Cerebellar nuclear complex (tissue), 1 donor: ENCODE measurements at places on chromosomes 6 and 20.

GRCh38 chr20:45685896-45686295 lies 15.9 kb upstream of the WFDC11 start:
- DNase-seq: no peak

DNA sequence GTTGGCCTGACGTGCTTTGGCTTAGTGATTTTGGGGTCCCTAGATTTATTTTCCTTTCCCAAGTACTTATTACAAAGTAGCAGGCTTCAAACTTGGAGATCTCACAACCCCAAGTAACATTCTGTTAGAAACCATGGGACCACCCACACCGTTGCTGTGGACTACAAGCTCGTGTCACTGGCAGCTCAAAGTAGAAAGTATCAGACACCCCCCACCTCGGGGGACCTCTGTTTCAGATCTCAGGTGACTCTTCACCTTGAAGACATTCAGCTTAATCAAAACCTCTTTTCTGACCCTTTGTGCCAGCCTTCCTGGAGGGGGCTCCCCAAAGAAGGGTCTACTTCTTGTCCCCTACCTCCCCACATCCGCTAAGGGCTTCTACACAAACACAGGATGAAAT lies 15.7 kb upstream of the MYT1 start:
- no peak for DNase-seq

DNA sequence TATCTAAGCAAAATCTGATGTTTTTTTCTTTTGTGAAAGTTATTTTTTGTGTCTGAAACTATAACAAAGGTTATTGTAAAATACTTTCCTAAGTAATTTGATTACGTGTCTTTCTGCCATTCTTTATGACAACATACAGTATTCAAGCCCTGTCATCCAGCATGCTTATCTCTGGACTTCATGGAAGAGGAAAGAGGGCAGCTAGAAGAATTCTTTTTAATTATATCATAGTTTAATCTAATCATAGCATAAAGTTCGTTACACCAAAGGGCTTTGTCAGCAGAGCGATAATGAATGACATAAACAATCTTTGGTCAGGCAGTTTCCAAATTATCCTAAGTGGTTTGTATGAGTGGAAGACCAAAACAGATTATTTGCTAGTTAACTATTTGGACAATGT lies 3.5 kb downstream of the ENPP3 start:
- no peak for DNase-seq

DNA sequence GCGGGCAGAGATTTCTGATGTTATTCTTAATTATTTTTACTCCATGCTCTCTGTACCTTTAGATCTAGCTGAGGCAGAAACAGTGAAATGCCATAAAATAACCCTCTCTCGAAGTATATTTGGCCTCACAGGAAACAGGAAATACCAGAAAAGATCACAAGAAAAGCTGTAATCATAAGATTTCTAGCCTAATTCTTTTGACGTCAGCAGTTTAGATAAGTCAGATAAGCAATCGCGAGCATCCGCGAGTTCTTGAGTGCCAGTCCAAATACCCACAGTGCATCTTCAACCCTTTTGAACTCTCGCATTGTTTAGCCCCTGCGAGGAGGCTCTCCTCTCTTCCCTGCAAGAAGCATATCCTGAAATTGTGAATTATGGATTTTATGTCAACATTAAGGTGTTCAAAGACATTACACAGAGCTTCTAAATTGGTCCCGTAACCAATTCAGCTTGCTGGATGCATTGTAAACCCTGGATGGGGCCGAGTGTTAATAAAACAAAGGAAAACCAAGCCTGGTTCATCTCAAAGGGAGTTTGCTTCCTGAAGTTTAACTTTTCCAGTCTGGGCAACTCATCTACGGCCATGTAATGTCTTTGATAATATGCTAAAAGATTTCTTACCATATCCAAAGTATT lies 198.9 kb downstream of the MTFR2 start:
- no peak for DNase-seq

DNA sequence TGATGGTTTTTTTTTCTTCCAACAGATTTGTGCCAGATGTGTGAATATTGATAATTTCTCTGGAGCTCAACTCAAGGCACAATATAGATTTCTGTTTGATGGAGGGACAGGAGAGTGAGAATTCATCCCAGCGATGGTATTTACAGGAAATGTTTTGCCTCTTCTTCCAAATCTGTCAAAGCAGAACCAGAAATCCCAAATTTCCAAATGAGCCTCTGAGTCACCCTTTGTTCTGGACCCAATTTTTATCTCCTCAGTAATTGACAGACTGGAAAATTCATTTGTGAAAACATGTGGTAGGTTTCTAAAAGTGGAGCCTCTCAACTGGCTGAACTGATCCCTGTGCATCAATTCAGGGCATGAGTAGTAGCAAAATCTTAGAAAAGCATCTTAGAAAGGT lies 223.2 kb upstream of the TSHZ2 start:
- no peak for DNase-seq

- DNase-seq: no peak
These were observed 589.3 kb downstream of the TFAP2A start for GRCh38 chr6:9825526-9825925.

GRCh38 chr6:151292974-151293687 lies 53.4 kb downstream of the AKAP12 start:
- DNase-seq: no peak

GRCh38 chr6:46315589-46315988 lies 144.8 kb upstream of the ENPP5 start:
- DNase-seq: no peak

DNA sequence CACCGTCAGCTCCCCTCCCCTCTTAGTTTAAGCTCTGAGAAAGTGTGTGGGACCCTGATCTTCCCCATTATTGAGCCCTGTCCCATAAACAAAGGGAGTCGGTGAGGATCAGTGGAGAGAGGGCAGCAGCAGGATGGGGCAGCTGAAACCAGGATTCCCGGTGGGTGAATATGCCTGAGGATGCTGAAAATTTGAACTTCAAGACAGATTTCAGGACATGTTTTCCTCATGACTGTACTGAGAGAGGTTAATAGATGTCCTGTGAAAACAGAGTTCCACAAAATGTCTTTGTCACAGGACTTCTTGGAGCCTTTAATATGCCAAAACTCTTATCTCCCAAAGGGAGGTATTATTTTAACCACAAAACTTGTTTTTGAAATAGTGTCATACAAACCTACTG lies 53.5 kb upstream of the SLC22A16 start:
- DNase-seq: no peak

GRCh38 chr20:14666696-14667095 lies 329.3 kb upstream of the FLRT3 start:
- no peak for DNase-seq

GRCh38 chr6:151399679-151400078 lies 8.3 kb upstream of the ZBTB2 start:
- DNase-seq: no peak

DNA sequence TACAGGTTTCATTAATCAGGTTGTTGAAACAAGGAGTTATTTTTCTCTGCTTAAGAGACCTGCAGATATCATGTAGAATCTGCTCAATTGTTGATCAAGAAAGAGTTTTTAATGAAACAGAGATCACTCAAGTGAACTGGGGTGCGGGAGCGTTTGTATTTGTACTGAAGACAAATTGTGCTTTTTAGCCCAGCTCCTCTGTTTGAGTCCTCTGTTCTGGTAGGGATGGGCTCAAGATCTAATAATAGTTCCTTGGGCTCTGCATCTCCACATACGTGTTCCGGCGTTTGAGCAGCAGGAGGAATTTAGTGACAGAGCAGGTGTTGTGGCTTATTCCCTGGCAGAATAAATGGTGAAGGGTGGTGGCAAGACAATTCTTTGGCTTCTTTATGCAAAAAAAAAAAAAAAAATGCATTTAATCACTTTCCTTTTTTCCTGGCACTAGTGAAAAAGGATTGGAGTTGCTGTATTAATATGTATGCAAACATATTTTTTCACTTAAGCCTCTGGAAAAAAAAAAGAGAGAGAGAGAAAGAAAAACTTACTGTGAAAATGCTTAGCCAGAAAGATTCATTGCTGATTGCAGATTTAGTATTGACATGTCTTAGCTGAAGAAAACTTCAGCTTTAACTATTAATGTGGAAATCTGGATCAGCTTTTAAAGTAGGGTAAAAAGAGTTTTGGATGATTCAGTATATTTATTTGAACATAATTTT lies 4.0 kb downstream of the CITED2 start:
- peak; percentile 20 for DNase-seq

GRCh38 chr6:157223511-157223910 lies 99.8 kb downstream of the TMEM242 start:
- no peak for DNase-seq

DNA sequence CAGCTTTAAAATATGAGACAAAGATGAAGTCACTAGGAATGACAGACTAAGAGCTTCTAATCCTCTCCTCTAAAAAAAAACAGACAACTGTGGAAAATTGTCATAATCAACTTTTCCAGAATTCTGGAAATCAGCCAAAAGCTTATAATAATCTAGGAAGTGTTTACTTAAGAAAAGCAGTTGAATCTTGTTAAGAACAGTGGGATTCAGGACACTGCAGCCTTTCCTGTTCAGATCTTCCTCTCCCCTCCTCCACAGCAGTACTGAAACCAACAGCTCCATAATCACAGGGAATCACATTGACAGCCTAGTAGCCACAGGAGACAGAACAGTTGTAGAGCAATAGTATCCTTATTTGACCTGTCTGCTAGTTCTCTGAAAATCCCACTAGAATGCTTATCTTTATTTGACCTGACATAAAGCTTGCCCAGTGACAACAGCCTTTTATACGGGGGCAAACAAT lies 41.6 kb downstream of the IBTK start:
- no peak for DNase-seq

DNA sequence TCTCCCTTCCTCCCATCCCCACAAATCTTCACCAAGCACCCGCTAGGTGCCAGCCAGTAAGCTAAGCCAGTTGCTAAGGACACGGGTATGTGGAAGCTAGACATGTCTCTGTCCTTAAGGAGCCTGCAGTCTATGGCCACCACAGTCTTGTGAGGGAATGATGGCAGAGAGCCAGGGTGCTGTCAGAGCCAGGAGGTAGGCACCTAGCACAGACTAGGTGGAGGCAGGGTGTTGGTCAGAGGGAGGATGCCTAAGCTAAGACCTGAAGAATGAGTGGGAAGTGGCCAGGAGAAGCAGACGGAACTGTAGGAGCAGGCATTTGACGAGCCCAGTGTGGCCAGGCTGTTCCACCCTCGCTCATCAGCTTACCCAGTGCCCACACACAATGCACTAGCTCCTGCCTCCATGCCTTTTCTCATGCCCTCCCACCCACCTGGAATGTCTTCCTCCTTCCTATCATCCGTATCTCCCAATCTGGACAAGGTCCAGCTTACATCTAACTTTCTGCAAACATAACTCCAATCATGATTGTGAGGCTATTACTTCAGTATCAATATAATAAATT lies 125.6 kb downstream of the FOXC1 start:
- DNase-seq: no peak

- no peak for DNase-seq
These were observed 5.6 kb downstream of the VGLL2 start for GRCh38 chr6:117270843-117271507.

- no peak for DNase-seq
These were observed 202.2 kb upstream of the PCSK2 start for GRCh38 chr20:17024513-17025119.

GRCh38 chr20:35121186-35121585 lies 25.9 kb downstream of the EDEM2 start:
- DNase-seq: no peak

- DNase-seq: no peak
These were observed 347.3 kb downstream of the NRN1 start for GRCh38 chr6:5659467-5659866.

GRCh38 chr20:31923388-31924331 lies 28.2 kb downstream of the PDRG1 start:
- DNase-seq: no peak

DNA sequence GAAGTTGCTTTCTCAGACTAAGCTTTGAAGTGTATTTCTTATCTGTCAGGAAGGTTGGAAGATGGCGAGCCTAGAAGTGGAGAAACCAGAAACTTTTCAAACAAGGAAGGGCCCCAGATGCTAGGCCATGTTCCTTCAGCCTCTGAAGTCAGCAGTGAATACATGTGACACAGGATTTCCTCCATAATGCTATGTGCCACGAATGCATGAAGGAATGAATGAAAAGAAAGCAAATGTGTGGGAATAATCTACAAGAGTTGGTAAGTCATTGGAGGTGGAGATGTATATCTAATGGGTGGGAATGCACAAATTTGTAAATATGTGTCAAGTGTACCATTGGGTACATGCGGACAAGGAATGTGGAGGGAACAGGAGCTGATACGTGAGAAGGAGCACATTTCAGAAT lies 123.2 kb upstream of the PRSS16 start:
- no peak for DNase-seq

- DNase-seq: no peak
These were observed 25.5 kb downstream of the C6orf15 start for GRCh38 chr6:31086788-31087440.

GRCh38 chr6:121441477-121441876 lies 6.0 kb downstream of the GJA1 start:
- DNase-seq: no peak

DNA sequence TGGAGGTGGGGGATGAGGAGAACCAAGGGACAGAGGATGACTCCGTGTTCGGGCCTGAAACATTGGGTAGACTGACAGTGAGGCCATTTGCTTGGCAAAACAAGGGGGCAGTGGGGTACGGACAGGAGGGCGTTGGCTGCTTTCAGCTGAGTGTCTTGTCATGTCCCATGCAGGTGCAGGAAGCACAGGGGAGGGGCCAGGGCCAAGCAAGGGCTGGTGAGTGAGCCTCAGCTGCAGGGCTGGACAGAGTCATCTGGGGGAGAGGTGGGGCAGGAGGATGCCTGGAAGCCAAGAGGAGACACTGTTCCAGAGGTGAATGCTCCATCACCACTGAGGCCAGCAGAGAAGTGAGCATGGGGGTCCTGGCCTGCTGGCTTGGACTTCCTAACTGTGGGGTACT lies 78.4 kb downstream of the ERMARD start:
- DNase-seq: no peak

DNA sequence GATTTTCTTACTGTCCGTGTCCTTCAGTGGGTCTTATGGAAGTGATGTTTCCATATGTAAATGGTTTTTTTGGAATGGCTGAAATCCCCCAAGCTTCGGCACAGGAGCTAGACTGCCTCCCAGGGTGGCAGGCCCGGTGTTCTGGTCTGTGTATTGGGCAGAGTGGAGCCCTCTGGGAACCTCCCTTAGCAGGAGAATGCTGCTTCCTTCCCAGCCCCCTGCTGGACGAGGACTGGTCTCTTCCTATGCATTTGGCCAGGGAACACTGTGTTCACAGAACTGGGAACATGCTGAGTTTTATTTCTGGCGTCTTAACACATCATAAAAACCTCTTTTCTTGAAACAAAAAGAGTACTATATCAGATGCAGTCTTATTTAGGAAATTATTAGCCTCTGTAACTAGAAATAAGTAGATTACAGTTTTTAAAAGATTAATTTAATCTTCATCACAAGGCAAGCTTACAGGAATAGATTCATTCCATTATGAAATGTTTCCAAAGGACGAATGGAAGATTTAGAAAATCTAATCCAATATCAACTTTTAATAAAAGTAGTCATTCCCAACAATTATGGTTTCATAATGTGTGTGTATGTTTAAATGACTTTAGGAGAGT lies 56.6 kb downstream of the SYTL3 start:
- no peak for DNase-seq

DNA sequence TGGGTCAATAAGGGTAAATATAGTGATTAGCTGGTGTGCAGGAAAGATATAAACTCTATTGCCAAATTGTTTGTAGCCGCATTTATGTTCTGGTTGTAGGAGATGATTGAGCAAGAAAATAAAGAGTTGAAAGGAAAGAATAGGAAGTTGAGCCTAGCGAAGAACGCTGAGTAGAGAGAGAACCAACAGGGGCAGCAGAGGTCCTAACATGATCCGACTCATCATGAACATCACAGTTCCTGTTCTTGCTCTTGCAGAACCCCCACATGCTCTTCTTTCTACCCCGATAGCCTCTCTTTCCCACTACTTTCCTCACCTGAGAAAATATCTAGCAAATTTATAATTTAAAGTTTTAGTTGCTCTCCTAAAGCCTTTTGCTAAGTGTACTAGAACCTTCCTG lies 9.9 kb upstream of the ID4 start:
- DNase-seq: no peak
